ENCODE measurements at places on chromosomes 2 and 18.

GRCh38 chr2:128016620-128017019 is 11.2 kb downstream of the SAP130 start:
- no peak for DNase-seq

- no peak for DNase-seq
Measured at GRCh38 chr2:241808051-241808720, 807 bp upstream of the NEU4 start.

DNA sequence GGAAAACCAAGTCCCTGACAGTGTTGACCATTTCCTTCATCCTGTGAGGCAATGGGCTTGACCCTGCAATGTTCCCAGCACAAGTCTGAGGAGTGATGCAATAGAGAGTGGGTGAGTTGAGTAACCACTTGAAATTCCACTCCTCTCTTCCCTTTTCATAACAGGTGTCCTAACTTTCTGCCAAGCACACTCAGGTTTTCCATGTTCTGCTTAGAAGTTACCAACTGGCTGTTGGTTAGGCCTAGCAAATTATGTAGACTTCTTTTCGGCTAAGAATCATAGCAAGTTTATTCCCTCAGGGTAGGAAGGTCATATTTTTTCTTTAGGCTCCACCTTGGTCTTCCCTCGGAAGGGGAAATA is 11.5 kb downstream of the GNLY start:
- DNase-seq: no peak

DNA sequence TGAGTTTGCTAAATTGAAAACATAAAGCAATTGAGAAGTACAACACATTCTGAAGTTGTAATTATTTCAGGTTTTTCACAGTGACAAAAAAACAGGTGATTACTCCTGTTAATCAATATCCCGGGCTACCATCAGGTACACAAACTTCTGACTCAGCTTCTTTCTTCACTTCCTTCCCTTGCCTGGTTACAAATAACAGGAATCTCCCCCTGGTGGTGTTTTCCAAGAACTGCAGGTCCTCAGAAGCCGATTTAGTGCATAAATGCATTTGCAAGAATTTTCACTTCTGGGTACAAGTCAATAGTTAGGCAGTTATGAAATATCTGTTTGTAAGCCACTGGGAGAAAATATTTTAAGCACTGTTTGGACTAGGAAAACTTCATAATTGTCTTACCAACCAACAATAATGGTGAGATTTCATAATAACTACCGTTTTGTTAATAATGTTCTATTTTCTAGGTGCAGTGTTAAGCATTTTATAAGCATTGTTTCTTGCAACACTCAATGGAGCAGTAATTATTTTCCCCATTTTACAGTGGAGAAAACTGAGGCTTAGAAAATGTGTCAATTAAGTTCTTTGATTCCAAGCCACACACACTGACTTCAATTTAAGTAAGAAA is 12.4 kb upstream of the GMCL1 start:
- DNase-seq: peak; percentile 63

GRCh38 chr2:235390108-235390815 is 103.6 kb upstream of the AGAP1 start:
- DNase-seq: no peak

DNA sequence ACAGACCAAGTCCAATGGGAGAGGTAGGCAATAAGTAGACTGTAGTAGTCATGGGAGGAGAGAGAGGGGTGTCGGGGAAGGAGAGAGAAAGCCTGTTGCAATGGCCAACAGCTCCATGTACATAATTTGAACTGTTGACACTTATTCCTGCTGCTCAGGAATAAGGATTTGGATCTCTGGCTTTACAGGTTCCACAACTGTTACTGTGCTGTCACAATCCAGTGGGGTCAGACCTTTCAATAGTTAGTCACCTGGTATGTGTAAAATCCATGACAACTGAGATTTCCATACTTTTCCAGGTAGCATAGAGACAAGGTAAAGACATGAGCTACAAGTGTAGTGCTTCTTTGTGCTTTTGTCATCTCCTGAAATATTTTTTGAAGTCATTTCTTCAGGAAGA is 47.5 kb upstream of the RIOK3 start:
- DNase-seq: no peak

- no peak for DNase-seq
Measured at GRCh38 chr2:48251437-48252148, 278.4 kb upstream of the STON1 start.

GRCh38 chr18:68548904-68549870 is 165.7 kb downstream of the TMX3 start:
- DNase-seq: no peak

GRCh38 chr2:240957656-240958365 is 40.6 kb upstream of the SNED1 start:
- DNase-seq: no peak

- DNase-seq: no peak
Measured at GRCh38 chr2:163175294-163175693, 336.7 kb upstream of the KCNH7 start.

Data from NCI-H748 treated with DMSO at 0.1 percent for 48 hours (cell line).